GM23248 (cell line): ENCODE measurements at places on chromosomes 5 and 9.

DNA sequence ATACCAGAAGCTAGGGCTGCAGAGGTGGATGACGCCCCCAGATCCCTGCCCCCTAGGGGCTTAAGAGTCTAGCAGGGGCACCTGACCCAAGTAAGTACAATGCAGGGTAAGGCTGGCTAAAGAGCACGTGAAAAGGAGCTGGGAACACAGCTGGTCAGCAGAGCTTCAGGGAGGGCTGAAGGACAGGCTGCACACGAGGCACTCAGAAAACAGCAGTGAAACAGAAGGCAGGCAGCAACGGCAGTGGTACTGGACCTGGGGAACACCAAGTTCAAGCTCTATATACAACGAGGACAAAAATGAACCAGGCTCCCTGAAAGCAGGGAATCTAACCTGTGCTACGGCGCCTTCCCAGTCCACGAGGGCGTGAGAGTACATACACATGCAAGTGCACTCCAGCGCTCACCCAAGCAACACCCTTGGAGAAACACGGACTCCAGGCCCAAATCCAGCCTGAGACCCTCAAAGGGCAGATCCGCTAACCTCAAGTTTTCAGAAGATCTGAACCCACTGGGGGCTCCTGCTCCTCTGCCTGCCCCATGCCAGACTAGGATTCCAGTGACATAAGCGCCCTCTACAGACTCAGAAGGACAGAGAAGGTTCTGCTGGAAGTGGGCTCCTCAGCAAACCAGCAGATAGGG, 57.4 kb downstream of the PSMB7 start:
- no peak for DNase-seq

- DNase-seq = no peak
Measured at GRCh38 chr9:109060191-109060590, 46.9 kb upstream of the CTNNAL1 start.

DNA sequence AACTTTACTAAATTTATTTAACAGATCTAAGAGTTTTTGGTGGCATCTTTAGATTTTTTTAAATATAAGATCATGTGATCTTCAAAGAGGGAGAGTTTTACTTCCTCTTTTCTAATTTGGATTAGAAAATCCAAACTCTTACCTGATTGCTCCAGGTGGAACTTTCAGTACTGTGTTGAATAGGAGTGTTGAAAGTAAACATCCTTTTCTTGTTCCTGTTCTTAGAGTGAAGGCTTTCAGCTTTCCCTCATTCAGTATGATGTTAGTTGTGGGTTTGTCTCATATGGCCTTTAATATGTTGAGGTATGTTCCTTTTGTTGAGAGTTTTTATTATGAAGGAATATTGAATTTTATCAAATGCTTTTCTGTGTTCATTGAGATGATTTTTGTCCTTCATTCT, 650.0 kb upstream of the SGCD start:
- no peak for DNase-seq

DNA sequence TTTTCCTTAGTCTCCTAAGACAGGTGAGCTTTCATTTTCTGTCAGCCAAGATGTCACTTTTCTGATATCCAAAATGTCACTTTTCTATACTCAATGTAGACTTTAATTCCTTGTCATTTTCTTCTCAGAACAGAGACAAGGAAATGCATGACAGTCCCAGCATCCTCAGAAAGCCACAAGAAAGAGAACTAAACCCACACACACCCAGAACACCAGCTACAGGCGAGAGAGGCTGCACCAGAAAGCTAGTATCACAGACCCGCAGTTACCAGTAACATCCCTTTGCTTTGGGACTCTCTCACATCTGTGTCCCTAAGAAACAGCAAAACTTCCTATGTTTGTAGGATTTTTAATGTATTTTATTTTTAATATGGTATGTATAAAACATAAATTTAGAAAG, 17.1 kb downstream of the TRMO start:
- no peak for DNase-seq

DNA sequence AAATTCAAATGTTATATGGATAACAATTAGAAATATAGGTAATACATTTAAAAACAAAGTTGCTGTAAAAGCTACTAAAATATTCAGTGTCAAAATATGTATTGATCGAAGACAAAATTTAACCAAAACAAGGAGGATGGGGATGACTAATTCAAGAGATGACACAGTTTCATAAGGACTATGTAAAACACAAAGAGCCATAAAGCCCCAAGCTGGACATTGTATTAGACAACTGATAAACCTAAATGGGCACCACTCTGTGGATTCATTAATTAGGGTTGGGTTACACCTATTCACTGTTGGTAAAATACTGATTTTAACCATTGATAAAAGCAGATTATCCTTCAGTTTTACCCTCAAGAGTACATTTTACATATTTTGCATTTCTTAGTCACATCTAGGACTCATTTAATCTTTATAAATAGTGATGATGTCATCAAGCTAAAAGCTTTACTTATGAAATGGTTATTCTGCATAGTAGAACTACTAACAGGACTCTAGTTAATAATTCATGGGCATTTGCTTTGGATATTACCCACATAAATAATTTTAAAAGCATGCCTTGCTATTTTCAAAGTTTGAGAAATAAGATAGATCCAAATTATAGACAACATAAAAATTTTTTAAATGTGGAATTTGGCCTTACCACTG, 13.7 kb downstream of the TUT7 start:
- peak; percentile 65 for DNase-seq

GRCh38 chr5:42912184-42912798, 100.6 kb upstream of the SELENOP start:
- DNase-seq = peak; percentile 67

DNA sequence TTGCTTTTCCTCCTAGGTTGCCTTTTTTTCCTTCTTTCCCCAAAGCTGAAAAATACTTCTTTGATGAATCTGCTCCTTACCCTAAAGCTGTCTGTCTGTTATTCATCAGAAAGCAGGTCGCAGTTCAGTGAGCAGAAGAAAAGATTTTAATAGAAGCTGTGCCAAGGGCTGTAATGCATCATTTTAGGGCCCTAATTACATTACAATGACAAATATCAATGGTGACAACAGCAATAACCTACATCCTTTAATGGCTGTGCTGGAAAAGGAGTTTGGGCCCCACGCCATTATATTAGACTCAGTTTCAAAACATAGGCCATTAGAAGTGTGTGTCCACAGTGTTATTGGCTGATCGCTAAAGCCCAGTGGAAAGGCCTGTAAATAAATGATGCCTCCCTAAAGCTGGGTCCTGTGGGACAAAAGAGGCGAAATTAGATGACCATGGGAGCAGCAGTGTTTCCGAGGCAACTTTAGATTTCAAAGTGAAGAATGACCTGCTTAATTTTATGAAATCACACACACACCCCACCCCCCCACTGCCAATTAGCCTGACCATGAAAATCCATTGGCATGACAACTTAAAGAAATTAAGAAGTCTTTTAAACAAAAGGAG, 38.4 kb downstream of the TLE4 start:
- peak; percentile 56 for DNase-seq

- DNase-seq = no peak
Measured at GRCh38 chr9:132039284-132039683, 40.4 kb downstream of the MED27 start.

GRCh38 chr9:107948086-107948485, 458.5 kb upstream of the KLF4 start:
- peak; percentile 53 for DNase-seq

DNA sequence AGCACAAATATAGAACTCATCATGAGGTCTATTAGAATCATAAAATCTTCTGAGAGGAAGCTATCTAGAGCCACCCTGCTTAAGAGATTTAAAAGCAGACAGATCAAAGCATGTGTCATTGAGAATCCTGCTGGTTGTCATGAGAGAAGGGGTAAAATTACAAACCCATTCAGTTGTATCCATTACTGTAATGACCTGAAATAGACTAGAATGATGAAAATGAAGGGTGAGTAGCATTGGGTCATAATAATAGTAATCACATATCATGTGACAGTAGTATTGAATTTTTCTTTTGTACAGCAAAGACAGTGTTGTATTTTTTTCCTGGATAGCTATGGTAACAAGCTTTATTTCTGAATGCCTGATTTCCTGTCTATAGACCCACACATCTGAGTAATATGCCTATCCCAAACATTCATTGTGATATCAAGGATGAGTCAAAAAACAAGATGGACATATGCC, 149.0 kb downstream of the PDE4D start:
- peak; percentile 71 for DNase-seq

DNA sequence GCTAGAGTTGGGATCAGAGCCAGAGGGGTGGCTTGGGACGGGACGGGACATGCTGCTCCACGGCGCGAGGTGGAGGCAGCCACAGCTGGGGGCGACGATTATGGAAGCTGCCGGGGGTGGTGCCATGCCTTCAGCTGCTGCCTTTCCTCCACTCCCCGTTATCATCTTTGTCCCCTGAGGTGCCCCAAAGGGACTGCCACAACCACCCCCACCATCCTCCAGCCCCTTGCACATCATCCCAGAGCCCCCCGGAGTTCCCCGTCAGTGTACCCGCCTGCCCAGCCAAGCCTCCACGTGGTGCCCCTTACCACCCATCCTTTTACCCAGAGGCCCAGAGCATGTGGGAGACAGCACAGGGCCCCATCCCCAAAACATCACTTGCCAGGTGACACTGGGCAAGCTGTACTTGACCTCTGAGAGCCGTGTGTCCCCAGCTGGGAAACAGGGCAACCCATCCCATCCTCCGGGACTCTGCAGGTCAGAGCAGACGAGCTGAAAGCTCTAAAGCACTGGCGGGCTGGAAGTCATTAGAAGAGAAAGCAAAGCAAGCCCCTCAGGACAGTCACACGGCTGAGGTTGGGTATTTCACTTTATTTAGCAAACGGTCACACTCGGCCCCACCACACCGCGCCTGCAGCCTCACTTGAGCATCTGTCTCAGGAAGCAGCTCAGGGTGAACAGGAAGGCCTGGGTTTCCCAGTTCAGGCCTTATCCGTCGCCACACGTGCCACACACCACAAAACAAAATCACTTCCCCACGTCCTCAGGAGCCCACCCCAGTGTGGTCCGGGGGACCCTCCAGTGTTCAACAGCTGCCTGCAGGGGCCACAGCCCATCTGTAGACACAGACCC, 19.5 kb upstream of the MXD3 start:
- DNase-seq = no peak
